ENCODE measurements at places on chromosomes 2 and 18.

DNA sequence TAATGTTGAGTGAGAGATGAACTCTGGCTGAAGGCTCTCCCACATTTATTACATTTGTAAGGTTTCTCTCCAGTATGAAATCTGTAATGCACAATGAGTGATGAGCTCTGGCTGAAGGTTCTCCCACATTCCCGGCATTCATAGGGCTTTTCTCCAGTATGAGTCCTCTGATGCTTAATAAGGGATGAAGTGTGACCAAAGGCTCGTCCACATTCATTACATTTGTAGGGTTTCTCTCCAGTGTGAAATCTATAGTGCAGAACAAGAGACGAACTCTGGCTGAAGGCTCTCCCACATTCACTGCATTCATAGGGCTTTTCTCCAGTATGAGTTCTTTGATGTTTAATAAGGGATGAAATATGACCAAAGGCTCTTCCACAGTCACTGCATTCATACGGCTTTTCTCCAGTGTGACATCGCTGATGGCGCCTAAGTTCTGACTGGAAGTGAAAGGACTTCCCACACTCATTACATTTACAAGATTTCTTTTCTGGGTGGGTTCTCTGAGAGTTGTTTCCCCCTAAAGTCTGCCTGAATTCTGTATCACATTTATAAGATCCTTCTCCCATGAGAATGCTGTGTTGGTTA lies 10.2 kb downstream of the ZNF514 start:
- DNase-seq = no peak

DNA sequence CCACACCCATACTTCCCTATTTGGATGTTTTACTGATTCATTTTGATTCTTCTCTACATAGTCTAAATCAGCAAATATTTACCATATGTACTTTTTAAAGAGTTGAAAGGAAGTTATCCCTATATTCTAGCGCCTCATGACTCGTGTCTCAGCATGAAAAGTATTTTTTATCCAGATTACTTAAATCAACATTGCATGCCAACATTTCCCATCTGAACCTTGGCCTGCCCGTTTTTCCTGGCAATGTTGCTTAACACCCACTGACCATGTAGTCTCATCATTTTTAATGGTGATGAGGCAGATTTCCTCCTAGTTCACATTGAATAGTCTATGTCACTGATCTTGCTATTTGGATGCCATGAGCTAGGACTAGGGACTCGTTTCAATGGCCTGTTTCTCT lies 13.2 kb upstream of the SCYGR5 start:
- DNase-seq = no peak

DNA sequence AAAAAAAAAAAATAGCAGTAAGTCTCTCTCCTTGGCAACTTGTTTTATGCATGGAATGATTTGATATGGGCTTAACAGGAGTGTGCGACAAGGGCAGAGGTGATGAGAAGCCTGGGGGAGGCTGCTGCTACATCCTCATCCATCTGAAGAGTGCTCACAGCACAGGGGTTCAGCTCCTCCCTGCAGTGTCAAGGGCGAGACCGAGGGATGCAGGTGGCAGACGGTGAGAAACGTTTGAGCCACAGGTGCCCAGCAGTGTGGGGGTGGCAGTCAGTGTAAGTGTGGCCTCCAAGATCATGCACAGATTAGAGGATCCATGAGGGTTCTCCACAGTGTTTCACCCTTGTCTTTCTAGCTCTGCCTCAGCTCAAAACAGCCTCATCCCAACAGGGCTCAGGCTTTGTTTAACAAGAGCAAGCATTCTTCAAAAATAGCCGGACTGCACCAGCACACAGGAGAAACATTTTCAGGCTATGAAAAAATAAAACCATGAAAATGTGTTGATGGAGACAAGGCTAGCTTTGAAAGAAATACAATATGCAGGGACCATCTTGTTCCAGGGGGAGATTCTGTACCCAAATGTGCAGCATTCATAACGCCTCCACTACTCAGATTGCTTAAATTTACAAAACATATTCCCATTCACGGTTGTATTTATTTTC lies 324.5 kb upstream of the MYT1L start:
- no peak for DNase-seq

DNA sequence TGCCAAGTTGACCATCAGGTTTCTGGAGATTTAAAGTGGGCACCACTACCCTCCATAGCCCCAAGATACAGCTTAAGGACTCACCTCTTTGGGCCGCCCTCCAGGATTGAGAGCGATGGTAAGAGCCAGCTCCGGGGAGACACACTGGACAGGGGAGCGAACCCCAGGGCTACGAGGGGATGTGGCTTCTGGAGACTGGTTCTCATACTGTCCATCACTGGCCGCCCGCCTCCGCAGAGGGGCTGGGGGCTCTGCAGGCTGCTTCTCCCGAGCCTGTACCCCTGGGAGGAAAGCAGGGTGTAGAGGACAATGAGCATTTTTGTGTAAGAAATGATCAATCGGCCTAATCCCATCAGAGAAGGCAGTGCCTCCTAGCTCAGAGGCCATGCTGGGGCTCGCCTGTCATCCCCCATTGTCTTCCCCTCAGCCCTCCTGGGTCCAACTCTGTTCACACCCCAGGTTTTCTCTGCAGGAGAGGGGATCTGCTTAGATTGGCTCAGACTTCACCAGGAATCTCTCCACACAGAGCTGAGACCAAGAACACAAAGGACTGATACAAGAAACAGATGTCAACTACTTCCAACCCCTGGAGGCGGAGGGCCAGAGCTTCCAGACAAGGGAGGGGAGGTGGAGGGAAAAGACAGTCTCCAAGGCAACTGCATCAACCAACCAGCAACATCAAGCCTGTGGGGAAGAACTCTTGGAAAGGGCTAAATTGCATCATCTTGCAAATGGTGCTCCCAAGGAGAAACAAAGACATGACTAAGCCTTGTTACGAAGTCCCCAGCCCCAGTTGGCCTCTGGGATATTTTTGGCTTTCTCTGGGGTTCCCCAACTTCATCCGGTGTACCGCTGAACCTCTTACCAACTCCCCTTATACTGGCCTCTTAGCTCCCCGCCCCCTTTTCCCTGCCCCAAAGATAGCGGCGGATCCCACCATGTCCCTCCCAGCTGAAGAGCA lies 166.6 kb downstream of the TNS1 start:
- no peak for DNase-seq

- no peak for DNase-seq
Measured at GRCh38 chr2:28652217-28652616, 99.4 kb upstream of the PPP1CB start.

DNA sequence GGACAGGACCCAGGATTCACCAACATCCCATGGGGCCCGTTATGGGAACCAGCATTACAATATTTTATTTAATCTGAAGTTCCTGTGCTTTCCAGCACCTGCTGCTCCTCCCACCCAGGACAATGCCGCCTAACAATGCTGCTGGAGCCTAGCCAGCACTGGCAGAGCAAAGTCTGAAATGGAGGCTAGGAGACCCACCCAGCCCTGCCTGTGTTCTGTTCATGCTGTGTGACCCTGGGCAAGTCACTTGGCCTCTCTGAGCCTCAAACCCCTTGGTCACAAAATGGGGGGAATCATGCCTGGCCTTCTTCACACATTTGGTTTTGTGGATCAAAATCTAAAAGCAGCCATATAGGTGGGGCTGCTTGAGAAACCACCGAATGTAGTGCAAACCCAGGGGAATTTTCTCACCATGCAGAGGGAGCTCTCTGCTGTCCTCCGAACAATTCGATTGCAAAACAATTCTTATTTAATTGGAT lies 38.5 kb upstream of the ODC1 start:
- DNase-seq = no peak

All from iPS DF 6.9 (cell line).